ENCODE measurements at places on chromosomes 12 and 14.

- DNase-seq, result no peak
These were observed 8.2 kb upstream of the HOXC6 start for GRCh38 chr12:54019924-54020590.

- DNase-seq, result no peak
These were observed 23.6 kb downstream of the ABCB9 start for GRCh38 chr12:122942637-122943036.

- no peak for DNase-seq
These were observed 484.6 kb downstream of the AACS start for GRCh38 chr12:125549836-125550235.

GRCh38 chr14:23719225-23719985, 83.2 kb downstream of the DHRS2 start:
- DNase-seq, result no peak

DNA sequence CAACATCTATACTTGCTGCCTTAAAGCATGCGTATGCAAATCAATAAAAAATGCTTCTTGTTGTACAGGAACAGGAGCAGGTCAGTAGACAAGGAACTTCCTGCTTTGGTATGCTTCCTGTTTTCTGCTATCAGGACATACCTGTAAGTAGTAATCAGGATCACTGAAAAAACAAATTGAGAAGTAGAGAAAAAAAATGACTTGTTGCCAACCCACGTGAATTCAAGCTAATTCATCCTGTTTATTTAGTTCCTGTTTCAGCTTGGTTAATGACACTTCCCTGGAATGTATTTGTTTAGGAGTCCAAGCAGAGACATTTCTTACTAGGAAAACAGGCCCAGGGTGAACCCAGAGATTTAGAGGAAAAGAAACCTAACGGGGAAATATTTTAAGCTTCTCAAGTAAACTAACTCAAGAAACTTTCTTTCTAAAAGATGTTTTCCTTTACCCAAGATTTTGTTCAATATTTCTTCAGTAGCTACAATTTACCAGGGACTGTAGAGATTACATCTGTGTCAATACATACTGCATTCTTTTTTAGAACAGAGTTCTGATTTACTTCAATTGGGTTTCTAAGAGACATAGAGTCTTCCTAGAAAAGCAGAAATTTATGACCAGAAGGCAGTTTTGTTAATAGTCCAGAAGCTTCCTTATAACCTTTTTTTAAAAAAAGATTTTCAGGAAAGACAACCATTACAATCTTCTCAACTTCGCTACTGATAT, 124.2 kb downstream of the PAWR start:
- DNase-seq, result peak; percentile 3

GRCh38 chr14:62144863-62145262, 382.6 kb downstream of the SNAPC1 start:
- no peak for DNase-seq

- no peak for DNase-seq
These were observed 91.7 kb upstream of the RASSF8 start for GRCh38 chr12:25866586-25867378.

GRCh38 chr14:89251061-89251460, 166.0 kb downstream of the FOXN3 start:
- DNase-seq, result no peak

GRCh38 chr14:89807892-89808291, 146.6 kb downstream of the EFCAB11 start:
- no peak for DNase-seq

DNA sequence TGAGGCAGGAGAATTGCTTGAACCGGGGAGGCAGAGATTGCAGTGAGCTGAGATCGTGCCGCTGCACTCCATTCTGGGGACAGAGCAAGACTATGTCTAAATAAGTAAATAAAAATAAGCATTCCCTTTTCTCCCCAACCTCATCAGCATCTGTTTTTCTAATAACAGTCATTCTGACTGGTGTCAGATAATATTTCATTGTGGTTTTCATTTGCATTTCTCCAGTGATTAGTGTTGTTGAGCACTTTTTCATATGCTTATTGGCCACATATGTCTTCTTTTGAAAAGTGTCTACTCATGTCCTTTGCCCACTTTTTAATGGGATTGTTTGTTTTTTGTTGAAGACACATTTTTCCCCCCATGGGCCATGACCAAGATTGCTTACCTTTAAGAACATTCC, 243.2 kb downstream of the ADAMTS20 start:
- no peak for DNase-seq

DNA sequence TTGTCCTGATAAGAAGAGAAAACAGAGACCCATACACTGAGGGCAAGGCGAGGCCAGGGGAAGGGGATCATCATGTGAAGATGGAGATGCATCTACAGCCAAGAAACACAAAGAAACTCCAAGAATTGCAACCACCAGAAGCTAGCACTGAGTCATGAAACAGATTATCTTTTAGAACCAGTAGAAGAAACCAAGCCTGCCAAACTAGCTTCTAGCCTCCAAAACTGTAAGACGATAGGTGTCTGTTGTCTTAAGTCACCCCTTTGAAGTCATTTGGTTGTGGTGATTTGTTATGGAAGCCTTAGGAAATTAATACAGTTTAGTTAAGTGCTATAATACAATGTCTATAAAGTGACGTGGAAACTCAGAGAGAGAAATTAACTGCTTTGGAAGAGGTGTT, 15.4 kb downstream of the KCNC2 start:
- DNase-seq, result no peak

- DNase-seq, result no peak
These were observed 23.4 kb downstream of the PLEKHG3 start for GRCh38 chr14:64727551-64728071.

DNA sequence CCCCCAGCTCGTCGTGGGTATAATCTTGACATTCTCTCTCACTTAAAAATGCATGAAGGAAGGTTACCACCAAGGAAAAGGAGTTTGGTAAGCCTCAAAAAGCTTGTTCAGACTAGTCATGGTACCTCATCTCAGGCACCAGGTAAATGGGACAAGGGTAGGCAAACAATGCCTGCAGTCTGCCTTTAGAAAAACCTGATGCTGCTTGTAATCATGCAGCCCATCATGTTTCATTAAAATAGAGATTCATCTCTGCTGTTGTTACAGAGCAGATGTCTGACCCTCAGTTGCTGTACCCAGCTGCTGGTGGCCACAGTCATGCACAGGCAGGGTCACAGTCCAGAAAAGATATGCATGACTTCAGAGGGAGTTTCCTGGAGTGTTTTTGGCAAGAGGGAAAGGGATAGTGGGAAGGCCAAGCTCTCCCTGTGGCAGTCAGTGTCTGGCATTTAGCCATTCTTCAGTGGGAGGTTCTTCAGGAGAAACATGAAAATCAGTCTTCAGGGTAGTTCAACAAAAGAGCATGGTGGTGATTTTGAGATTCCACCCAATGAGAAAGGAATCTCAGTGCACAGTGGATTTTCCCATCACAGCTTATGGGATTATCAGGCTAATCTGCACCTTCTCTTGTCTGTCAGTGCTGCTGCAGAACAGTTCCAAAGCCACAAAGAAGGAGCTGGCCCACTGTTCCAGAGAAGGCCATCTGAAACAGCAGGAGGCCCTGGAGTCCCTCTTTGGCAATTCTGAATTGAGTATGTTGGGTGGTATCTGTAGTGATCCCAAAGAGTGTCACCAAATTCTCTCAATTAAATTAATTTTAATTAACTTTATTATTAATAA, 202.7 kb upstream of the FRMD6 start:
- DNase-seq, result no peak
